Upper lobe of right lung (tissue), 1 donor: ENCODE measurements at places on chromosomes 12 and 14. TPM values are rescaled to one million over a fixed set of nuclear protein-coding genes. Genes with fewer than 3 reads are reported as not detected.

GRCh38 chr12:118549510-118549980, 173.2 kb downstream of the SUDS3 start:
- H3K27ac ChIP-seq, result no peak overlapping the region
- no peaks in the 10 kb centered on the region for H3K36me3 ChIP-seq
- no peaks in the 10 kb centered on the region for H3K4me1 ChIP-seq
- DNase-seq, result no peak
- H3K27me3 ChIP-seq, result no peaks in the 10 kb centered on the region

DNA sequence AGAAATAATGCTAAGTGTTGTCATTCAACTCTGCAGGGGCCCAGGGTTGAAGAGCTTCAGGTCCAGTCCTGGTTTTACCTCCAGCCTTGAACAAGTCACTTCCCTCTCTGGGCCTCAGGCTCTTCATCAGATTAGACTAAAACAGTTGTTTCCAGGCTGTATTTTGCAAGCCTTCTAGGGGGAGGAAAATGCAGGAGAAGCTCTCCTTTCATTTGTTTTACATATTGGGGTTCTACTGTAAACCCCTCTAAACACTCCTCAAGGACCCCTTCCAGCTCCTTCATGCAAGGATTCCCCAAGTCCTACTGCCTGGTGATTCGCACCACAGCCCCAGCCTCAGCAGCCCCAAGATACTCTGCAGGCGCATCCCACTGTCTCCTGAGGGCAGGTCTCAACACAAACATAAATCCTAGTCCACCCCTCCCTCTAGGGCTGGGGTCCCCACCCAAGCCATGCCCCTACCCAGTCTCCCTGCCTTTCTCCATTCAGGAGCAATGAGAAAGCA, 2.7 kb downstream of the SDR9C7 start:
- H3K4me3 ChIP-seq, result no peak overlapping the region
- no peak overlapping the region for H3K27ac ChIP-seq
- no peaks in the 10 kb centered on the region for H3K36me3 ChIP-seq
- H3K4me1 ChIP-seq, result peaks cover 12% of the 10 kb centered on the region
- no peaks in the 10 kb centered on the region for H3K27me3 ChIP-seq

DNA sequence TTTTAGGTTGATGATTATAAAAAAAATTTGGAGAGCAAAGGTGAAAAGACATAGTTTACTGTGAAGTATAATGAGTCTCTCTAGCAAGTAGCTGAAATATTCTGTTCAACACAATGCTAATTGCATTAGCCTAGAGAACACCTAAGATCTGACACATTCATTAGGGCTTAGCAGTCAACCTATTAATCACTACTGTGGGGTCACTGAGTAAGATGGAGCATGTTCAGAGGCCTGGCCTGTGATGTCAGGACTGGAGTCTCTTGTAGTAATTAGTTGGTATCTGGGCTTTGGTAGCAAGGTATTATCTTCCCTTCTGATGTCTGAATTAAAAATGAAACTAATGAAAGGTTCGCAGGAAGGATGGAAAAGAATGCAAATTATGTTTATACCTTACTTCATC, 112.7 kb downstream of the SLC16A7 start:
- H3K4me1 ChIP-seq, result no peaks in the 10 kb centered on the region
- H3K27me3 ChIP-seq, result no peaks in the 10 kb centered on the region
- H3K36me3 ChIP-seq, result no peaks in the 10 kb centered on the region
- no peak for DNase-seq
- no peak overlapping the region for H3K27ac ChIP-seq

DNA sequence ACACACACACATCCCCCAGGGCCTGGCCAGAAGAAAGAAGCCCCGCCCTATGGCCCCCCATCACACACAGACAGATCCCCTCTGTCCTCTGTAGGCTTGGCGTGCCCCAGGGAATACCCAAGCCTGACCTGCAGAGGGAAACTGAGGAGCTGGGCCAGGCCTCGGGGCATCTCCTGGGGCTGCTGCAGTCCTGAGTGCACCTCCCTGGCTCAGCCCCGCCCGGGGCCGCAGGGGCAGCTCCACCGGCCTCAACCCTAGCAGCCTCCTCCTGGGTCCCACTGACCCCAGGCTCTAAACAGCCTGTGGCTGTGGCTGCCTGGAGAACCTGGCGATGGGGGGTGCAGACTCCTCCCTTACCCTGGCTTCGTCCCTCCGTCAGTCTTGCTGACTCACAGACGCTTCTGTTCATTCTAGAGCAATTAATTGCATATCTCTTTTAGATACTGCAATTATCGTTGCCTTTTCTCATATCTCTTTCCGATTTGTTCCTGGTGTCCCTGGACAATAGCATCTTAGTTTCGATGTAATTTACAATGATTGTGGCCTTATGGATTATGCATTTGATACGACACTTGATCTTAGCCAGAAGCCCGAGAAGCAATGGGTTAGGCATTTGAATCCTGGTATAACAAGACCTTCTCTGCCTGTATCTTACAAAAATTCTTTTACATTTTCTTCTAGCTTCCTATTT, 45.8 kb upstream of the EIF5 start:
- no peak for DNase-seq
- no peaks in the 10 kb centered on the region for H3K36me3 ChIP-seq
- no peak overlapping the region for H3K27ac ChIP-seq

DNA sequence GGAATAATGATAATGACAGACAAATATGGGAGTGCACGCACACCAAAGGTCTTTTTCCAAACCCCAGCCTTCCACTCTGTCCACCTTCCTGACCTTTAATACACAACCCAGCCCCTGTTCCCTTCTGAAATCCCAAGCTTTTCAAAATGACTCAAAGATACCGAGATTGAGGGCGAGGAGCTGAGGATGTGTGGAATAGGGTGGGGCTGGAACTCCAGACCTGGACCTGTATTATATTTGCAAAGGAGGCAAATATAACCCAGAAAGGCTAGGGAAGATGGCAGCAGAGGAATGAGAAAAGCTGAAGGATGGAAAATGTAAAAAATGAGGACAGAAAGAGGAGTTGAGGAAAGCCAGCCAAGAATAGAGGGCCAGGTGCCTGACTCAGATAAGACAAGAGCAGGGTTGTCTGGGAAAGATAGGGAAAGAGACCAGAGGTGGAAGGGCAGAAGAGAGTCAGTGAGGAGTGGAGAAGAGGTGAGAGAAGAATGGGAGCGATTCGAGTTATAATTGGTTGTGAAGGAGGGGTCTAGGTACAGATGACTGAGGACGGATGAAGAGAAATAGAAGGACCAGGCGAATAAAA, 1.0 kb upstream of the PTMS start:
- H3K4me3 ChIP-seq, result peak overlapping the region; percentile 75
- peaks cover 33% of the 10 kb centered on the region for H3K4me1 ChIP-seq
- H3K27ac ChIP-seq, result peak overlapping the region; percentile 80
- DNase-seq, result no peak

GRCh38 chr12:29167445-29167844, 18.4 kb downstream of the FAR2 start:
- peaks cover 41% of the 10 kb centered on the region for H3K4me1 ChIP-seq
- no peaks in the 10 kb centered on the region for H3K36me3 ChIP-seq
- no peak for DNase-seq
- no peaks in the 10 kb centered on the region for H3K27me3 ChIP-seq
- H3K4me3 ChIP-seq, result no peak overlapping the region

DNA sequence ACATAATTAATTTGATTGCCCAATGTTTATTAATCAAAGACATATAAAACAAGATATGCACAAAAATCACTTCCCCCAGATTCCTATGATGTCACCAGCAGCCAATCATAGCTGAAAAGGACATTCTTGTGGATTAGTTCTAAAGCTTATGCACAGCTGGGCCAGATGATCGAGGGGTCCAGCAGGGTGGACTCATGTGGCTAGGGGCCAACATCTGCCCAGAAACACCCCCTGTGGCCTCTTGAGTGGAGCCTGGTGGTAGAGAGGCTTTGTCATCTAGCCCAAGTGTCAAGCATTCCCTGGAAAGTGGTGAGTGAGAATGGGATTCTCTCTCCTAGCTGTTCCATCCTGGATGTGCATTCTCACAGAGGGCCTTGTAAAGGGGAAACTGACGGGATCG, 590.0 kb downstream of the BCL11B start:
- H3K4me3 ChIP-seq, result no peak overlapping the region
- no peaks in the 10 kb centered on the region for H3K27me3 ChIP-seq
- H3K4me1 ChIP-seq, result no peaks in the 10 kb centered on the region

DNA sequence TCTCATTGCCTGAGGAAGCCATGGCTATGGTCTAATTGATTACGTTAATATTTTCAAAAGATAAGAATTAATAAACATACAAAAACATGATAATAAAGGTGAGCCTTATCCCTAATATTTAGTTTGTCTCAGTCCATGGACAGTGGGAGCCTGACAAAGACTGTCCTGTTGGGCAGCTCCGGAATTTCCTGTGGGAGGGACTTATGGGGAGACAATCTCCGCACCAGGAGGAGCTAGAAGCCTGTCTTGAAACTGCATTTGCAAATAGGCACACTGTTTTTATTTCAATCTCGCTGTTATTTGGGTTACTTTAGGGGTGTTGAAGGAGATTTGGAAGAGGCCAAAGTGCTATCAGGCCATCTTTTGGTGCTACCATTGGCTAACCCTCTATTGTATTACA, 50.8 kb upstream of the ZDHHC17 start:
- no peak overlapping the region for H3K27ac ChIP-seq
- no peaks in the 10 kb centered on the region for H3K36me3 ChIP-seq
- H3K4me1 ChIP-seq, result no peaks in the 10 kb centered on the region

GRCh38 chr14:104181761-104182530, 43.6 kb downstream of the KIF26A start:
- H3K27me3 ChIP-seq, result no peaks in the 10 kb centered on the region
- no peaks in the 10 kb centered on the region for H3K4me1 ChIP-seq
- H3K36me3 ChIP-seq, result no peaks in the 10 kb centered on the region
- H3K4me3 ChIP-seq, result no peak overlapping the region
- H3K27ac ChIP-seq, result no peak overlapping the region
- DNase-seq, result no peak

GRCh38 chr12:130225347-130225746, 63.1 kb downstream of the FZD10 start:
- no peaks in the 10 kb centered on the region for H3K36me3 ChIP-seq
- no peak for DNase-seq
- H3K27me3 ChIP-seq, result peaks cover 7% of the 10 kb centered on the region
- H3K27ac ChIP-seq, result no peak overlapping the region

- no peaks in the 10 kb centered on the region for H3K27me3 ChIP-seq
- no peaks in the 10 kb centered on the region for H3K4me1 ChIP-seq
- no peak overlapping the region for H3K4me3 ChIP-seq
- no peak overlapping the region for H3K27ac ChIP-seq
Measured at GRCh38 chr14:78104655-78105054, 65.5 kb upstream of the NRXN3 start.

Gene RIPK3
- total RNA-seq, result 23.4 TPM

Gene LRRC10
- total RNA-seq, result not detected

Gene MLEC
- 115 TPM for total RNA-seq

Gene ASB2
- 3.2 TPM for total RNA-seq
